ENCODE measurements at places on chromosomes 4 and X.

GRCh38 chr4:60134099-60134498 is 1066.0 kb upstream of the ADGRL3 start:
- DNase-seq = no peak

DNA sequence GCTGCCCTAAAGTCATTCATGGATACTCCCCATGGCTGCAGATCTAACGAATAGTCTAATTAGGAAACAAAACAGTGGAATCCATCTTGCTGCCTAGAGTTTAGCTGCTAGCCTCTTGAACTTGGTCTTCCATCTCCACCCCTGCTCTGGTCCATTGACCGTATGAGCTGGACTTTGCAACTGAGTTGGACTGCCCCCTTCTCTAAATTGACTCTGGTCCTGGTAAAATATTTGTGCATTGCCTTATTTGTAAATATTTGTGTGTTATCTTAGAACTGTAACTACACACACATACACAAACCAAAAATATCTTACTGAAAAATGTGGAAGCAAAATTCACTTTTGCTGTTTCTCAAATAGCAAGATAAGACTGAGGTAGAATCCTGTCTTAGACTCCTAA is 181.3 kb downstream of the NWD2 start:
- no peak for DNase-seq

- DNase-seq = no peak
Measured at GRCh38 chr4:21469438-21470300, 478.9 kb downstream of the KCNIP4 start.

GRCh38 chrX:32937043-32937442 is 274.3 kb downstream of the DMD start:
- no peak for DNase-seq

Data from esophagus squamous epithelium (tissue), 5 donors.